ENCODE measurements at places on chromosomes 16 and 17. TPM values are rescaled to one million over a fixed set of nuclear protein-coding genes. Genes with fewer than 3 reads are reported as not detected.

The NOTUM gene
- polyA plus RNA-seq, result 3.5 TPM

DNA sequence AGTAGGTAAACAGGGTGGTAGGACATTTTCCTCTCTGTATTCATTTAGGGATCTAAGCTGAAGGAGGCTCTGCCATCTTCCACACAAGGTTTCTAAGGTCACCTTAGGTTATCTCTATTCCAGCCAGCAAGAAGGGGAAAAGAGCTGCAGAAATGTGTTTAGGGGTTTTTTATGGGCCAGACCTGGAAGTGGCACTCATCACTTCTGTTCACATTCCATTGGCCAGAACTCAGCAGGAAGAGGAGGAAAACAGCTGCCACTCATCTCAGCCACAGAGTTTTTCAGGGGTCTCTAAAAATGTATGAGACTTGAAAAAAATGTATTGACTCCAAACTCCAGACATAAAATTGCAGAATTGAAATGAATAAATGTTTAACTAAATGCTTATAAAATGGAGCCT lies 65.8 kb downstream of the FTO start:
- DNase-seq, result no peak

- no peak for DNase-seq
Observed at GRCh38 chr17:74042744-74043486, 160.6 kb upstream of the RPL38 start.

GRCh38 chr17:15278924-15279477 lies 13.9 kb upstream of the PMP22 start:
- DNase-seq, result no peak

GRCh38 chr16:27447301-27447700 lies 45.3 kb downstream of the IL21R start:
- DNase-seq, result no peak

GRCh38 chr17:32586666-32587065 lies 99.9 kb downstream of the CDK5R1 start:
- no peak for DNase-seq

GRCh38 chr16:9677301-9677653 lies 505.0 kb downstream of the GRIN2A start:
- no peak for DNase-seq

DNA sequence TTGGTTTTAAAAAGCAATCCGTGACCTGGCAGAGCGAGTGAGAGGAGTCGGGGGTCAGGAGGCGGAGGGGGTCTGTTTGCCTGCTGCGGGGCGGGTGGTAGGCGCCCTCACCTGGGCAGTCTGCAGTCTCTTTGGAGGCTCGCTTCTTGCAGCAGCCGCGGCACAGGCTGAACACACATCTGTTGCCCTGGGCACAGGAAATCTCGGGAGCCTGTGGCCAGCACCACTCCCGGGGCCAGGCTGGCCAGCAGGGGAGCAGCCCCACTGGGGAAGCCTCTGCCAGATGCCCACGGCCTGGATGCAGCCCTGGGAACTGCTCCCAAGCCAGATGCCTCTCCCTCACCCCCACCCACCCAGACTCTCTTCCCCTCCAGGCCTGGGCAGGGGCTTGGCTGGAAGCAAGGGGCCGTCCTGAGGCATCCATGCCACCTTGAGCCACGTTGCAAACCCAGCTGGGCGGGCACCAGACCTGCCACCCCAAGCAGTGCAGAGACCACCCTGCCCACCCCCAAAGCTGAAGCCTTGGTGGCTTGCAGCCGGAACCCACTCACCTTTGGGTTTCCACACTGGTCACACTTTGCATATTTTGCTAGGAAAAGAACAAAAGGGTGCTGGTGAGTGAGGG lies 6.6 kb downstream of the GPS1 start:
- no peak for DNase-seq
